ENCODE measurements at places on chromosomes 7 and 10.

GRCh38 chr7:98283127-98283886 lies 1.8 kb downstream of the BRI3 start:
- no peak for DNase-seq

- no peak for DNase-seq
Observed at GRCh38 chr7:102834999-102835398, 77.8 kb upstream of the LRRC17 start.

- DNase-seq, result peak; percentile 59
Observed at GRCh38 chr7:106736508-106737201, 75.7 kb upstream of the CCDC71L start.

DNA sequence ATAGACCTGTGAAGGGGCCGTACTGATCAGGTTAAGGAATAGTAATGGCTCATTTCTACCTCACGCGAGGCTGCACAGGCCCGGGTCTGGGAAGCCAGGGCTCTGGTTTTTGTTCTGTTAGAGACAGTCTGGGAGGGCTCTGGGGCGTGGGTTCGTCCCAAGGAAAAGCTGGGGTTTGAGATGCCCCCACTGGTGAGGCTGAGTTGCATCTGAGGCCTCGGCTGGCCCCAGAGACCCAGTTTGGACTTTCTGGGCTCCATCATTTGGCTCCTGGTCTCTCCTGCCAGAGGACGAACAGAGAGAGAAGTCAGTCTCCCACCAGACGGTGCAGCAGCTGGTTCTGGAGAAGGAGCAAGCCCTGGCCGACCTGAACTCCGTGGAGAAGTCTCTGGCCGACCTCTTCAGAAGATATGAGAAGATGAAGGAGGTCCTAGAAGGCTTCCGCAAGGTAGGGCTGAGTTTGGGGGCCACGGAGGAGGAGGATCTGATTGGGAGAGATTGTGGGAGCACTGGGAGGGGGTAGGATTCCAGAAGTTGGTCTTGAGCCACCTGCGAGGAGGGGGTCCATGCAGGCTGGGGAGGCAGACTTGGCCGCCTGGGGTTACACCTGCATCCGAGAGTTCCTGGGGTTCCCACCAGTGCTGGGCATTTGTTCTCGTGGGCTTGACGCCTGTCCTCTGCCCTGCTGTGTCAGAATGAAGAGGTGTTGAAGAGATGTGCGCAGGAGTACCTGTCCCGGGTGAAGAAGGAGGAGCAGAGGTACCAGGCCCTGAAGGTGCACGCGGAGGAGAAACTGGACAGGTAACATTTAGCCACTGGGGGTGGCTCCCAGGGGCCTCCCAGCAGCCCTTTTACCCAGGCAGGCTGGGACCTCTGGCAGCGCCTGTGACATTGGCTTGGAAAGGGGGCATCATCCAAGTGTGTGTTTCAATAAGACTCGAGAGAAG lies 22.5 kb upstream of the BTBD16 start:
- no peak for DNase-seq

GRCh38 chr10:110399106-110399964 lies 94.6 kb upstream of the SMNDC1 start:
- no peak for DNase-seq

DNA sequence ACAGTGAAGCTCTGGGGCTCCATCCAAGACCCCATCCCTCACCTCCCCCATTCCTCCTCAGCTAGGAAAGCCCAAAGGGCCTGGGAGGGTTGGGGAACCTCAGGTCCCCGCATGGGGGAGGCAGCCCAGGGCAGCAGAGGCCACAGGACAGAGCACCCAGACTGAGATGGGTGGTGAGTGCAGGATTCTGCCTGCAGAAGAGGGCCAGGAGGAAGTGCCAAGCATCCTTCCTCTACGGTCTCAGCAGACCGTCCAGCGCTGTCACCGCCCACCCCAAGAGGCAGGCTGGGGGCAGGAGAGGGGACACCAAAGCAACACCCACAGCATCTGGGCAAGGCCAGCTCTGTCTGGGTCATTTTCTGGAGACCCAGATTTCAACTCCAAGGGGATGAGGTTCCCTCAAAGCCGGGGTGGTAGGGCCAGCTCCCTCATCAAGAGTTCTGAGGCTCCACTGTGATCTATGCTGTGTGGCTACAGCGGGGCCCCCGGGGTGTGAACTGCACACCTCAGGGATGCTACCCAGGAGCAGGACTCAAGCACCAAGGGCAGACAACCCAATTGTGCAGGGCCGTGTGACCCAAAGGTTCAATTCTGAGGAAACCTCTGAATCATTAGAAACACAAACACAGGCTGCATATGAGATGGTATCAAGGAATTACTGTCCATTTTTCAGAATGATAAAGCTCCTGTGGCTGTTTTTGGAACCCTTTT lies 46.8 kb downstream of the CAMK2B start:
- DNase-seq, result no peak

DNA sequence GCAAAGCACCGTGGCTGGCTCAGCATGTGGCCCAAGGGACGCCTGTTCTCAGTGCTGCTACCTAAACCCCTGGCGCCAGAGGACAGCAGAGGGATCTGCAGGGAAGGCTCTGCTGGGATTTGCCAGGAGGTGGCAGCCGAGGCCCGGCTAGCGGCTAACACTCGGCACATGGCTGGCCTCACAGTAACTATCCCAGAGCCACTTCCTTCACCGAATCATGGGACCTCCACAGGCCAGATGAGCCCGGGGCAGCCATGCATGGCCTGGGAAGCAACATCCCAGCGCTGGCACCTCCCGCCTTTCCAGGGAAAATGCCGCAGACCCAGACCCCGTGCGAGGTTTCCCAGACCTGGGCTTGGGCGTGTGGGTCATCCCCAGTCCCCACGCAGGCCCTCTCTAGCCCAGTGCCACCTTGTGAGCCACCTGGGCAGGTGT lies 36.4 kb downstream of the DPYSL4 start:
- DNase-seq, result peak; percentile 66

GRCh38 chr7:19437446-19437845 lies 271.4 kb downstream of the POLR1F start:
- DNase-seq, result no peak

- peak; percentile 3 for DNase-seq
Observed at GRCh38 chr10:34780818-34781380, 34.2 kb downstream of the PARD3 start.

DNA sequence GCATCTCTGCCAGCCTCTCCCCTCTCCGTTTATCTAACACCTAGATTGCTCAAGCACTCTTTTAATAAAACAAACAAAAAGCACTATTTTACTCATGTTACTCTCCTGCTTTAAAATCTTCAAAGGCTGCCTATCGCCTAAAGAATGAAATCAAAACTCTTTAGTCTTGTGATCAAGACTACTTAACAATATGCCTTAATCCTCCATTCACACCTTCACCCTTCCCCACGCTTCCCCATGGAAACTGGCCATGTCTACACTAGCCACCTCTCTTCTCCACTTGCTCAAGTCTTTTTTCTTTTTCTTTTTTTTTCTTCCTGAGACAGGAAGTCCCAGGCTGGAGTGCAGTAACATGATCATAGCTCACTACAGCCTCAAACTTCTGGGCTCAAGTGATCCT lies 47.8 kb upstream of the TMEM213 start:
- DNase-seq, result no peak

DNA sequence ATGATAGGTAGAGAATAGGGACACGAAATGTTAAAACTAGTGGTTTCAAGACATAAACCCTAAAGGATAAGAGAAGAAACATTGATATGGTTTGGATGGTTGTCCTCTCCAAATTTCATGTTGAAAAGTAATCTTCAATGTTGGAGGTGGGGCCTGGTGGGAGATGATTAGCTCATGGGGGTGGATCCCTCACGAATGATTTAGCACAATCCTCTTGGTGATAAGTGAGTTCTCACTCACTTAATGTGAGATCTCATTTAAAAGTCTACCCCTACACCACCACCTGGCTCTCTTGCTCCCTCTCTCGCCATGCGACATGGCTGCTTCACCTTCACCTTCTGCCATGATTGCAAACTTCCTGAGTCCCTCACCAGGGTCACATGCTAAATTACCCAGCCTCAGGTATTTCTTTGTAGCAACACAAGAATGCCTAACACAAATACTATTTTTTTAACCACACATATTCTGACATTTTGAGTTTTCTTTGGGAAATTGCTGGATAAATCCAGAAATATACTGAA lies 242.4 kb upstream of the PHF14 start:
- no peak for DNase-seq

DNA sequence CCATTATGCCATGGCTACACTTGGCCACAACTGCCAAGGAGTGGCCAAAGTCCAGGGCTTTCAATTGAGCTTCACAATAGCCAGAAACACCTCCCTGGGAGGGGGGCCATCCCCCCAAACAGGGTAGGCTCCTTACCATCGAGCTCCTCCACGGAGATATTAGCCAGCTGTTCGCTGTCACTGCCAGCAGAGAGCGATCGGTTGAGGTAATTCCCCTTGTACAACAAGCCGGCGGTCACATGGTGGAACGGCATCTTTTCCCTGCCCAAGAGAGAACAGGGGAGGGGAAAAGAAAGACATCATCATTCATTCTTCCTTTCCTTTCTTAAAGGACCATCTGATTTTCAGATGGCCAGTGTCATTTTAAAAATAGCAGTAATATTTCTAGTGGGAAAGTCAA lies 133.6 kb downstream of the CALN1 start:
- DNase-seq, result no peak

GRCh38 chr10:53102424-53102823 lies 329.8 kb upstream of the MBL2 start:
- no peak for DNase-seq

DNA sequence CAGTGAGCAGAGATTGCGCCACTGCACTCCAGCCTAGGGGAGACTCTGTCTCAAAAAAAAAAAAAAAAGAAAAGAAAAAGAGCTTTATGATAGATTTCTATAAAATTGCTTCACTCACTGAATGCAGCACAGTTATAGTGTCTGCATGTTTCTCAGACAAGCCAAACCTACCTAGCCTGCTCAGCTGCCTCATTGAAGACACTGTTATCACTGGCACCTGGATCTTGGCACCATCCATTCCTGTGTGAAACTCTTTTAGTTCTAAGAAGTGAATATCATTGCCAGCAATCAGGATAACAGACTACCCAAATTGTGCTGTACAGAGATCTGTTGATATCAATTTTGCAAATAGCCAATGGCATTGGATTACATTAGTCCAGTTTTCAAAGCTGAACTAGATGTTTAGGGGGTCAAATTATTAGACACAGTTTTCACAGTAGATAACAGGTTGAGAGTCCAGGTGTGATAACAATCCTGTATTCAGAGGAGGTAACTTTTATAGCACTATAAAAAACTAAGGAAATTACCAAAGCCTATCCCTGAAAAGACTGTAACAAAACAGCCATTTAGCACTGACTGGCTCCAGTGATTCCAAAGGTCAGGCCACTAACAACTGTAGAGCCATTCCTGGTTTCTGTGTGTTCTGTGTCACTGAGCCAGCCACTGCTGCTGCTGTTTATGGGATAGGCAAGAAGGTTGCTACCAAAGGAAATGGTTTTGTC lies 17.1 kb downstream of the PDSS1 start:
- DNase-seq, result no peak

DNA sequence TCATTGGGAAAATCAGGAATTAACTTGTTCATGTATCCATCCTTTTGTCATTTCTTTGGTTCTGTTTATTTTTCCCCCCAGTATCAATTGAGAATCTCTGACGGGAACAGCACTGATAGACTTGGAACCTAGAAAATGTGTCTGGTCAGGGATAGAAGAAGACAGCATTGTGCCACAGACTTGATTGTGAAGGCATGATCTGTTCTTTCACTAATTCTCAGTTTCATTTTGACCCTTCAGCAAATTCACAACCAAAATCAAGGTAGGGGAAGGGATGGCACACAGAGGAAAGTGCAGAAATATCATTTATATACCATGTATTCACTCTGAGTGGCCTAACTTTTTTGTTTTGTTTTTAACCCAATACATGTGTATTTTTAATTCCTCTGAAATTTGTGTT lies 106.8 kb downstream of the WNT2 start:
- DNase-seq, result no peak

- DNase-seq, result no peak
Observed at GRCh38 chr10:11210211-11210922, 192.7 kb downstream of the CELF2 start.

DNA sequence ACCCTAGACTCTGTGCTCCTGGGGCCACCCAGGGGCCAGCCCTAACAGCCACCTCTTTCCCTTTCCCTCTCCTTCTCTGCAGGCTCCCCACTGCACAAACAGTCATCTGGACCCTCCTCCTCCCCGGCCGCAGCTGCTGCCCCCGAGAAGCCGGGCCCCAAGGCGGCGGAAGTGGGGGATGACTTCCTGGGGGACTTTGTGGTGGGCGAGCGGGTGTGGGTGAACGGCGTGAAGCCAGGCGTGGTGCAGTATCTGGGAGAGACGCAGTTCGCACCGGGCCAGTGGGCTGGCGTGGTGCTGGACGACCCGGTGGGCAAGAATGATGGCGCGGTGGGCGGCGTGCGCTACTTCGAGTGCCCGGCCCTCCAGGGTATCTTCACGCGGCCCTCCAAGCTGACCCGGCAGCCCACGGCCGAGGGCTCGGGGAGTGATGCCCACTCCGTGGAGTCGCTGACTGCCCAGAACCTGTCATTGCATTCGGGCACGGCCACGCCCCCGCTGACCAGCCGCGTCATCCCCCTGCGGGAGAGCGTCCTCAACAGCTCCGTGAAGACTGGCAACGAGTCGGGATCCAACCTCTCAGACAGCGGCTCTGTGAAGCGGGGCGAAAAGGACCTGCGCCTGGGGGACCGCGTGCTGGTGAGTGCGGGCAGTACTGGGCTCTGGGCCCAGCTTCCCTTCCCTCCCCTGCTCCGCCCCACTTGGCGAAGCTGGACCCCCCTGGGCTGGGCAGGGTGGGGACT lies 49.3 kb downstream of the CLIP2 start:
- DNase-seq, result no peak

DNA sequence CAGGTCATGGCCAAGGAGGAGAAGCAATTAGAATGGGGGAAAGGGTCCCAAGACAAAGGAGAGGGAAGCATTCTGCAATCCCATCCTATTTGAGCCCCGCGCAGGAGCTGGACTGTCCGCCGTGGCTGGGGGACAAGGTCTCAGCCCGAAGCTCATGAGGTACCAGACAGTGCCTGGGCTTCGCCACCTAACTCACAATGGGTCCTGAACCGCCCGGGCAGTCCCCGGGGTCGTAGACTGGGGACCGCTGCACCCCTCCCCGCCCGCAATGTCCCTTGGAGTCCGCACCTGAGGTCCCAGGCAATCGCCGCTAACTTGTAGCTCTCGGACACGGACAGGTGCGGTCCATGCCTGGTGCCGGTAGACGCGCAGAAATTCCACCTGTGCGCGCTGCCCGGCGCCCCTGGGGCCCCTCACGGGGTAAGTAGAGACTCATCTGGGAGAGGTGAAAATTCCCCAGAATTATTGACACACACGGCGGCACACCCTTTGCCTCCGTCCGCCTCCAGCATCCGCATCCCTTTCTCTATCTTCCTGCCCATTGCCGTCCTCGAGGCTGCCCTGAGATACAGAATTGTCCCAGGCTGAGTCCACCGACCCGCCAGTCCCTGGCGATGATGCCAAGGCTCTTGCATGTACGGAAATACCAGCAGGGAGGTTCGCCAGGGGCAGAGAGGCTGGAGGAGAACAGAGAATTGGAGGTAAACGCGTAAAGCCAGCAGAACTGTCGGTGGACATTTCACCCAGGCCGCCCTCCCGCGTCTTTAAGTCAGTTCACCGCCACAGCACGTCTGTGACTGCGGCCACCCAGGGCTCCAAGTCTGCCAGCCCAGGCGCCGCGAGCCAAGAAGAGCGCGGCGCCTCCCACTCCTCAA lies 1.8 kb downstream of the CHRM2 start:
- DNase-seq, result no peak

GRCh38 chr7:116863936-116864500 lies 1.6 kb downstream of the CAPZA2 start:
- no peak for DNase-seq

All from stimulated activated naive CD4-positive, alpha-beta T cell (primary cell).